Right kidney (tissue), 9 donors: ENCODE measurements at places on chromosomes 2 and 18.

DNA sequence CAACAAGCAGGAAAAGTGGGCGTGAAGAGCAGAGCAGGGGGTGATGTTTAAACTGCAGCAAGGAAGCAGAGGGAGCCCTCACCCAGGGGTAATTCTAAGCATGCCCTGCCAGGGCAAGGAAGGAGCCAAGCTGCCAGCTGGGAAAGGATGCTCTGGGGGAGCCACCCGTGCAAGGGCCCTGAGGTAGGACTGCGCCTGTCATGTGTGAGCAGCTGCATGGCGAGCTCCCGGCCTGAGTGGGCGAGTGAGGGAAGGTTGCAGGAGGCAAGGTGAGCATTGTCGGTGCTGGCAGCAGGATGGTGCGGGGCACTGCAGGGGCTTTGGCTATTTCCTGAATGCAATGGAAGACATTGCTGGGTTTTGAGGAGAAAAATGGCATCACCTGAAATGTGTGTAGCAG, 107.2 kb downstream of the COPS8 start:
- DNase-seq: no peak

DNA sequence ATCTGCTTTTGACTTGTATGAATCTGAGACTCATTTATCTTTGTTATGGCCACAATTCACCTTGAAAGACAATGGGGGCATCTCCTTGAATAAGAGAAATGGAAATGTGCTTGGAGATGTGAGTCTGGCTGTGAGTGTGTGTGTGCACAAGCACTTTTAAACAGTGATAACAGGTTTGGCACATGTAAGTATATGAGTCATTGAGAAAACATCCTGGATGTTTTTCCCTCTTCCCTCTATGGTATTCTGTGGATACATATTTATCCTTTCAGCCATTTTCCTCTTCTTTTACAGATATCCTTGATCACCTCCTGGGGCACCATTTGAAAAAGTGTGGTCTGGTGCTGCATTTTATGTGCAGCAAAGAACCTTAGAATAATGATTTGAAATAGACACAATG, 317.3 kb upstream of the THUMPD2 start:
- no peak for DNase-seq

GRCh38 chr2:159798376-159798725, 343 bp upstream of the CD302 start:
- DNase-seq: no peak

DNA sequence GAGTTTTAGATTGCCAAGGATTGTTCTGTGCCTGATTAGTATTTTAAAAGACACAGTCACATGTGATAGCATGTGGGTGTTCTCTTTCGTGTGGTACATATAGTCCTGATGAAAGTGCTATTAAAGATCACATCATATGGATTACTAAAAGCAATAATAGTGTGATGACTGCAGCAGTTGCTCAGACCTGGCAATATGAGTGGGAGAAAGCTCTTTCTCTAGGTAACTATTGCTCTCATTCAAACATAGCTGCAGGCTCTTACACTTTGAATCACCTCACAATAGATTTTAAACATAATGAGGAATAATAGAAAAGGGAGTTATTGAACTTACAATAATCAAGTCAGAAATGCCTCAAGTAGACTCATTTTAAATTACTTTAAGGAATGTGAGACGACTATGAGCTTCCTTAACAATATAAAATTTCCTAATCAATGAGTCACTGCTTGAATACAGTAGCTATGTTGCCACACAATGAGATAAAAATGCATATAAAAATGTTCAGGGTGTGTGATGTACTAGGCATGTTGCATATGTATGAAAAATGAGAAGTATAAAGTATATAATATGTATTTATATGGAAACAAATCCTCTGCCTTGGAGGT, 452.1 kb downstream of the TMX3 start:
- no peak for DNase-seq

- DNase-seq: peak; percentile 53
Observed at GRCh38 chr2:172931256-172931894, 144.3 kb upstream of the MAP3K20 start.

DNA sequence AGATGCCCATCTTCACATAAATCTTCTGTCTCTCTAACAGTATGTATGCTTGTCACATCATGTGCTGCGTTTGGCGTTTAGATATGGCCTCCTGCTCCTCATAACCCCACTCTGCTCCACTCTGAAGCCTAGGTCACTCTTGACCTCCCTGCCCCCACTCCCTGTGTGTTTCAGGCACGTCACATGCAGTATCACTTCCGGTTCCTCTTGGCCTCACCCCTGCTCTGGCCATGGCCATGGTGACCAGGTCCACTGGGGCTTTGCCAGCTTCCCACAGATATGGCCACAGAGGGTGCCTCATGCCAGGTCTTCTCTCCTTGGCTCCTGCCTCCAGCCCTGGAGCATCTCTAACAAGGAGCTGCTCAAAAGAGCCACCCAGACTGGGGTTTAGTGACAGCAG, 160.0 kb downstream of the RNF152 start:
- no peak for DNase-seq

GRCh38 chr2:218393750-218394290, 5.8 kb upstream of the CTDSP1 start:
- DNase-seq: no peak

- no peak for DNase-seq
Observed at GRCh38 chr2:191250400-191250799, 5.2 kb downstream of the MYO1B start.

DNA sequence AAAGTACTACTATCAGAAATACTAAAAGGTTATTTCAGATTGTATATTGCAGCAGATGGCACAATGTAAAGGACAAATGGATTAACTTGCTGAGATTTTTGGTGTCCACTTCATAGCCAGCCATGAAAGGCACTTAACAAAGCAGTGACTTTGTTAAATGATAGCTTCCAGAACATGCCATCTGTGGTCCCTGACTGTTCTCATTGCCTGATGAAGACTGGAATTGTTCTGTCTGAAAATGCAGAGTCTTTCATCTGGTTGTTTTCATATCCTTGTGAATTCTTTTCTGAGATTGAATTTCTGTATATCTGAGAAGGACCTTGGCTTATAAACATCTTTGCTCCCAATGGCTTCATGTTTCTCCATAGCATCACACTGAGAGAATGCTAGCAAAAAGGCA, 44.4 kb upstream of the LRRTM1 start:
- no peak for DNase-seq

DNA sequence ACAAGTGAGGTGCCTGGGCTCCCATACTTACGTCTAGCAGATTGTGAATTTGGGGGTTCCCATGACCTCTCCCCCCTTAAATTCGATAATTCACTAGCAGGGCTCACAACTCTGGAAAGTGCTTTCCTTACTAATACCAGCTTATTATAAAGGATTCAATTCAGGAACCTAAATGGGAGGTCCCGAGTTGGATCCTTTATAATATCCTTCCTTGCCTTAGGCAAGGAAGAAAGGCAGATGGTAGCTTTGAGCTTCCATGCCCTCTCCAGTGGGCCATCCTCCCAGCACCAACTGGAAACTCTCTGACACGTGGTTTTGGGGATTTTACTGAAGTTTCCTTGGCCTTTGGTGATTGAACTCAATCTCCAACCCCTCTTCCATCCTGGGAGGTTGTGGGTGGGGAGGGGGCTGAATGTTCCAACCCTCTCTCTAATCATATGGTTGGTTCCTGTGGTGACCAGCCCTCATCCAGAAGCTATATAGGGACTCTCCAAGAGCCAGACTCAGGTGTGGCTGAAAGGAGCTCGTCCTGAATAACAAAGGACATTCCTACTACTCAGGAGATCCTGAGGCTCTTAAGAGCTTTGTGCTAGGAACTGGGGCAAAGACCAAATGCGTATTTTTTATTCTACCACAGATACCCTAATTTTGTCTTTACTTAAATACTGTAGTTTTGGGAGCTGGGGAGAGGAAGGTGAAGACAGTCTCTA, 62.2 kb downstream of the HAUS1 start:
- no peak for DNase-seq

GRCh38 chr2:43348908-43349661, 122.7 kb upstream of the ZFP36L2 start:
- DNase-seq: peak; percentile 64

GRCh38 chr2:72140621-72140960, 7.1 kb downstream of the CYP26B1 start:
- DNase-seq: no peak

GRCh38 chr2:158115202-158115767, 13.6 kb downstream of the UPP2 start:
- no peak for DNase-seq

DNA sequence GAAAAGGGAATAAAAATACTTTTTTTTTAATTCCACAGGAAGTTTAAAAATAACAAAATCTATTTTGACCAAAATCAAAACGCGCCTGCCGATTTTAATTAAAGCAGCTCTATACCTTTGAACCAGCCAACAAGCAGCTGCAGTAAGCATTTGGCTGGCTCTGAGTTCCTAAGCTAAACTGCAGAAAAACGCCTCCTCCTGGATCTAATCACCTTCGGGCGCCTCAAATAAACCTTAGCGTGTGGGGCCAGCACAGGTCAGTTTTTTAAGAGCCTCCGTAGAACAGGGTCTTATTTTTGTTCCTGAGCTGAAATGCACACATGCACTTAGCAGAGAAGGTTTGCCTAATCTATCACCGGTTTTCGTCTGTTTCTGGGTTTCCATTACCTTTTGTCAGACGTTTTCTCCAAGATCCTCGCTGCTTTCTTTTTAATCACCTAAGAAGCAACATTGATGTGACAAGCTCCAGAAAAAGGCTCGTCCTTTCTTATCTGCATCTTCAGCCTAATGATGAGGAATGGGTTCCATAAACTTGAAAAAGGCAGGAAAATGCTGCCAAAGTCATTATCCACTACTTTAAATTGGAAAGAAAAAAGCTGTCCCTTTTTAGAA, 64.7 kb upstream of the HNRNPA3 start:
- peak; percentile 49 for DNase-seq

- DNase-seq: peak; percentile 84
Observed at GRCh38 chr18:13218368-13218991, at the start of gene LDLRAD4. Gene LDLRAD4, plus strand, starts transcription at chr18:13218760.

GRCh38 chr2:1839066-1839756, 94.9 kb upstream of the PXDN start:
- no peak for DNase-seq

DNA sequence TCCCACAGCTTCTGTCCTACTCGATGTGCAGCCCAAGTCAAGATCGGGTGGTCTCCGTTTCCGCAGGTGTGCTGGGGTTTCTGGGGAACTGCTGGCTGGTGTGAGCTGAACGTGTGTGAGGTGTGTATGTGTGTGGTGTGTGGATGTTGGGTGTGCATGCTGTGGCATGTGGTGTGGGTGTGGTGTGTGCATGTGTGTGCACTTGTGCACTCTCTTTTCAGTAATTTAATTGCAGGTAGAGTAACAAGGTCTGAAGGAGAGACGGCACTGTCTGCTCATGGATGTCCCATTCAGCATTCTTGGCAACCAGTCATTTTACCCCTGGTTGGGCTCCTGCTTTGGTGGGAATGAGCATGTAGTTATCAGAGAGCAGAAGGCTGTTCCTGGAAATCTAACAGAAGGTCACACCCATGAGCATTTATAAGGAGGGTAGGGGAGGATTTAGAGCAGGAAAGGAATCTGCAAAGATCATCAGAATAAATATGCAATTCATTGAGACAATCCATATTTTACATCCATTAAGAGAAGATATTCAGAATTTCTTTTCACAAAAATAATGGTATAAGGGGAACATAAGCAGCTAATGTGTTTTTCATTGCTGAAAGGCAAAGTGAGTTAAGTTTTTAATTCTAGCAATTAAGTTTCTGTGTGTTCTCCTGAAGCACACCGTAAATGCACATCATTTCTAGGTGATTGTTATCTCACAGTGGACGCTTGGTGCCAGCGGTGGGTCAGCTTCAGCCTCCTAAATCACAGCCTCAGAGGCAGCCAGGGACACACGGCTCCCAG, 60.7 kb downstream of the ADI1 start:
- DNase-seq: no peak

- peak; percentile 31 for DNase-seq
Observed at GRCh38 chr2:26605999-26606846, 34.9 kb downstream of the CIB4 start.

GRCh38 chr18:57772387-57772799, 30.7 kb downstream of the ATP8B1 start:
- no peak for DNase-seq

DNA sequence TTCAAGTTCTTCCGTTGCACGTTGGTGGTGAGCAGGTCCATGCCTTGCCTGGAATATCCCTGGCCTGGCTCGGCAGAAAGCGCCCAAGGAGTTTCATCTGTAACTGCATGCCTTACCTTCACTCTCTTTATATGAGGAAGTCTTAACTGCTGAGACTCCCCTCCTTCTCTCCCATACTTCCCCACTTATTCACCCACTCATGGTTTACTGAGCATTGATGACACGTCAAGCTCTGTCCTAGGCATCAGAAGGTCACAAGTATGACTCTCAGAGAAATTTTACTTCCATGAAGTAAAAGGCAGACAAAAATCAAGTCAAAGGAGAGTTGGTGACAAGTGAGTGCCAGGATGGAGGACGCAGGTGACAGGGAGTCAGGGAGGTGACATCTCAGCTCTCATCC, 68.2 kb downstream of the TBC1D8 start:
- DNase-seq: no peak

- DNase-seq: no peak
Observed at GRCh38 chr2:48328942-48329723, 200.8 kb upstream of the STON1 start.

DNA sequence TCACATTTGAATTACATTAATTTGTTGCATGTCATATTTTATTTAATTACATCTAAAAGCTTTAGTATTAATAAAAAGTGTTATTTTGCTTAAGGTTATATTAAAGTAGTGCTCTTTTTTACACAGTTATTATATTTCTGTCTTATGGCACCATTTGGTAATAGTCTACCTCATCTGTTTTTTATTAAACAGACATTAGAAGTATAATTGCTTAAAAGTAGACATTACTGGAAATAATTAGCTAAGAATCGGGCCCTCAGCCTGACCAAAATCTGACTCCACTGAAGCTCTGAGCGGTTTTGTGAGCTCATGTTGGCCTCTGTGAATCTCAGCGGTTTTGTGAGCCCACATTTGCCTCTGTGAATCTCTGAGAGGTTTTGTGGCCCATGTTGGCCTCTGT, 102.5 kb upstream of the SNTG2 start:
- DNase-seq: no peak

DNA sequence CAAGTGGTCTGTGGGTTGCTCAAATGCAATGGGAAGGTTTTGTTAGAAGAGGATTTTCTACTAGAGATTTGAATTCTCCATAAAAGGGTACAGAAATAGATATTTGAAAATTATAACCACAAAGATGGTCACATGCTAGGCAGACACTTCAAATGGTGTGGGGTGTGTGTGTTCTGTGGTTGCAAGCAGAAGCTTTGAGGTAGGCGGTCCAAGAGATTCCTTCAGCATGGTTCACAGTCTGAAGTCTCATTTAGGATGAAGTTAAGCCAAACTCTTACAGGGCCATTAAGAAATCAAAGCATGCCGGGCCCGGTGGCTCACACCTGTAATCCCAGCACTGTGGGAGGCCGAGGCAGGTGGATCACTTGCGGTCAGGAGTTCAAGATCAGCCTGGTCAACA, 38.3 kb upstream of the RMDN2 start:
- DNase-seq: no peak

- no peak for DNase-seq
Observed at GRCh38 chr18:25314838-25315190, 37.2 kb downstream of the ZNF521 start.

- no peak for DNase-seq
Observed at GRCh38 chr2:41940060-41940744, 107.6 kb upstream of the PKDCC start.
